Effector memory CD8-positive, alpha-beta T cell (primary cell): ENCODE measurements at places on chromosomes 3 and 15.
A peak's percentile ranks its signal among the peaks of the same experiment; 100 is the strongest.

DNA sequence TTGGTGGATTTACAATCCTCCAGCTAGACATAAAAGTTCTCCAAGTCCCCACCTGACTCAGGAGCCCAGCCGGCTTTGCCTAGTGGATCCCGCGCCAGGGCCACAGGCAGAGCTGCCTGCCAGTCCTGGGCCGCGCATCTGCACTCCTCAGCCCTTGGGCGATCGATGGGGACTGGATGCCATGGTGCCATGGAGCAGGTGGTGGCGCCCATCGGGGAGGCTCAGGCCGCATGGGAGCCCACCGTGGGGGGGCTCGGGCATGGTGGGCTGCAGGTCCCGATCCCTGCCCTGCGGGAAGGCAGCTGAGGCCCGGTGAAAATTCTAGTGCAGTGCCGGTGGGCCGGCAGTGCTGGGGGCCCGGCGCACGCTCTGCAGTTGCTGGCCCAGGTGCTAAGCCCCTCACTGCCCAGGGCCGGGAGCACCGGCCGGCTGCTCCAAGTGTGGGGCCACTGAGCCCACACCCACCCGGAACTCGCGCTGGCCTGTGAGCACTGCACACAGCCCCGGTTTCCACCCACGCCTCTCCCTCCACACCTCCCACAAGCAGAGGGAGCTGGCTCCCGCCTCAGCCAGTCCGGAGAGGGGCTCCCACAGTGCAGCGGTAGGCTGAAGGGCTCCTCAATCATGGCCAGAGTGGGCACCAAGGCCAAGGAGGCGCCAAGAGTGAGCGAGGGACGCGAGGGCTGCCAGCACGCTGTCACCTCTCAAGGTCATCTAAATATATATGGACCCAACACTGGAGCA lies 38.8 kb upstream of the IGSF11 start:
- no peaks in the 10 kb centered on the region for H3K36me3 ChIP-seq
- no peak overlapping the region for H3K27ac ChIP-seq
- H3K4me1 ChIP-seq, result no peaks in the 10 kb centered on the region
- DNase-seq, result no peak
- no peak overlapping the region for H3K4me3 ChIP-seq

DNA sequence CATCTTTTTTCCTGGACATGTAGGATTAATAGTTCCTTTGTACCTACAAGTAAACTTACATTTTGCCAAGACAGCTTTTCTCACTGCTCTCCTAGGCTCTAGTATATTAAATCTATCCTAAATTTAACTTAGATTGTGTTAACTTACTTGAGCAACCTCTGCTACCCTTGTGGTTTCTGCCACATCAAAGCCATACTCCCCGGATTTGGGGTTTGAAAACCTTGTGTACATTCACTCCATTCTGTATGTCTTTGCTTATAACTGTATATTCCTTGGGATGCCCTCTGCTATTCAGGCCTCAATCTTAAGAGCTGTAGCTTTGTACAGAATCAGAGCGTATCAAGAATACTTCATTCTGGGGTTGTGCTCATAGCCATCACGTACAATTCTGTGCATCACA lies 60.4 kb downstream of the ARIH1 start:
- peak; percentile 16 for DNase-seq
- peak overlapping the region; percentile 59 for H3K27ac ChIP-seq
- no peaks in the 10 kb centered on the region for H3K27me3 ChIP-seq
- H3K4me1 ChIP-seq, result peaks cover 58% of the 10 kb centered on the region

- H3K27me3 ChIP-seq, result no peaks in the 10 kb centered on the region
- DNase-seq, result no peak
- H3K4me3 ChIP-seq, result peak overlapping the region; percentile 99
- H3K4me1 ChIP-seq, result peaks cover 40% of the 10 kb centered on the region
- peaks cover 33% of the 10 kb centered on the region for H3K36me3 ChIP-seq
- H3K27ac ChIP-seq, result peak overlapping the region; percentile 99
Measured at GRCh38 chr15:65870889-65871533, 1.7 kb downstream of the RAB11A start.

- DNase-seq, result no peak
- H3K4me1 ChIP-seq, result peaks cover 69% of the 10 kb centered on the region
- no peaks in the 10 kb centered on the region for H3K27me3 ChIP-seq
- H3K27ac ChIP-seq, result peak overlapping the region; percentile 98
Measured at GRCh38 chr3:10189557-10190354, 25.0 kb downstream of the IRAK2 start.

- H3K36me3 ChIP-seq, result peaks cover 3% of the 10 kb centered on the region
- no peaks in the 10 kb centered on the region for H3K4me1 ChIP-seq
- no peak overlapping the region for H3K4me3 ChIP-seq
Measured at GRCh38 chr3:182129740-182130139, 418.0 kb downstream of the SOX2 start.

GRCh38 chr15:81947548-81947947 lies 98.3 kb downstream of the MEX3B start:
- DNase-seq, result no peak
- no peaks in the 10 kb centered on the region for H3K4me1 ChIP-seq
- peaks cover 14% of the 10 kb centered on the region for H3K27me3 ChIP-seq
- H3K36me3 ChIP-seq, result no peaks in the 10 kb centered on the region

- H3K27ac ChIP-seq, result peak overlapping the region; percentile 83
- H3K36me3 ChIP-seq, result peaks cover 5% of the 10 kb centered on the region
- H3K4me3 ChIP-seq, result no peak overlapping the region
- H3K27me3 ChIP-seq, result no peaks in the 10 kb centered on the region
- peaks cover 17% of the 10 kb centered on the region for H3K4me1 ChIP-seq
- DNase-seq, result no peak
Measured at GRCh38 chr3:67578416-67578815, 76.0 kb downstream of the SUCLG2 start.
